SW 1271 (cell line): ENCODE measurements at places on chromosomes 13 and 19.

- no peak for DNase-seq
These were observed 3.1 kb downstream of the KISS1R start for GRCh38 chr19:920051-920864.

DNA sequence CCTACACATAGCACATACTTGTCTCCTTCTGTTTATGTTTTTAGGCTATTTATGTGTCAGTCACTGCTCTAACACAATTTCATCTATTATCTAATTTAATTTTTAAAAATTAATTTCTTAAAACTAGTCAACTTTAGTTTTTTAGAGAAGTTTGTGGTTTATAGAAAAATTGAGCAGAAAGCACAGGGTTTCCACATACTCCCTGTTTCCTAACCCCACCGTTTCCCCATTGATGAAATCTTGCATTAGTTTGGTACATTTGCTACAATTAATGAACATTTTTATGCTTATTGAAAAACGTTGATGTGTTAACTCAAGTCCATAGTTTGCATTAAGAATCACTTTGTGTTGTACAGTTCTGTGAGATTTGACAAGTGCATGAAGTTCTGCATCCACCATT, 53.5 kb downstream of the TNFSF13B start:
- DNase-seq: no peak

GRCh38 chr13:90889906-90890834, 457.3 kb upstream of the MIR17HG start:
- DNase-seq: no peak

DNA sequence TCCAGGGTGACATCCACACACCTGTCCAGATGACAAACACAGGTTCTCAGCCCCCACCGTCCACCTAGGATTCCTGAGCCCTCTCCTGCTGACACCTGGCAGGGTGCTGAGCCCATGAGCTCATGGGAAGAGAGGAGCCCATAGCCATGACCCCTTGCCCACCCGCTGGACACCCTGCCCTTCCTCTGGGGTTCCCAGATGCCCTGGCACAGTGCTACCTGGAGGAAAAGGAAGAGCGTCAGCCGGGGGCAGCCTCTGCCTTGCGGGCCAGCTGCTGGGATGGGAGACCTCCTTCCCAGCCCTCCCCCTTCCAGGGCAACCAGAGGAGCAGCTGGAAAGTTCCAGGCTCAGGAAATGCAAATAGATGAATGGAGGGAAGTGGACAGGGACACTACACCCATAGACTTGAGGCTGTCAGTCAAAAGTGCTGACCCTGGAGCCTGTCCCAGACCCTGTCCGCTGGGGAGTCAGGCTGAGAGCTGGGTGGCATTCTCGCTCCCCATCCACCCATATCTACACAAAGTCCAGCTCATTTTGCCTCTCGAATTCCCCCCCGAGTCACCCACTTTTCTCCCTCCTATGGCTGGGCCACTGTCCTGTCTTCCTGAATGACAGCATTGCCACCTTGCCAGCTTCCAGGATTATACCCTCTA, 12.3 kb upstream of the ARHGEF18 start:
- DNase-seq: no peak
